ENCODE measurements at places on chromosomes 5 and 9.

- no peak for DNase-seq
Measured at GRCh38 chr5:134944630-134945029, 23.1 kb upstream of the CATSPER3 start.

- no peak for DNase-seq
Measured at GRCh38 chr5:111447099-111447498, 65.2 kb downstream of the STARD4 start.

DNA sequence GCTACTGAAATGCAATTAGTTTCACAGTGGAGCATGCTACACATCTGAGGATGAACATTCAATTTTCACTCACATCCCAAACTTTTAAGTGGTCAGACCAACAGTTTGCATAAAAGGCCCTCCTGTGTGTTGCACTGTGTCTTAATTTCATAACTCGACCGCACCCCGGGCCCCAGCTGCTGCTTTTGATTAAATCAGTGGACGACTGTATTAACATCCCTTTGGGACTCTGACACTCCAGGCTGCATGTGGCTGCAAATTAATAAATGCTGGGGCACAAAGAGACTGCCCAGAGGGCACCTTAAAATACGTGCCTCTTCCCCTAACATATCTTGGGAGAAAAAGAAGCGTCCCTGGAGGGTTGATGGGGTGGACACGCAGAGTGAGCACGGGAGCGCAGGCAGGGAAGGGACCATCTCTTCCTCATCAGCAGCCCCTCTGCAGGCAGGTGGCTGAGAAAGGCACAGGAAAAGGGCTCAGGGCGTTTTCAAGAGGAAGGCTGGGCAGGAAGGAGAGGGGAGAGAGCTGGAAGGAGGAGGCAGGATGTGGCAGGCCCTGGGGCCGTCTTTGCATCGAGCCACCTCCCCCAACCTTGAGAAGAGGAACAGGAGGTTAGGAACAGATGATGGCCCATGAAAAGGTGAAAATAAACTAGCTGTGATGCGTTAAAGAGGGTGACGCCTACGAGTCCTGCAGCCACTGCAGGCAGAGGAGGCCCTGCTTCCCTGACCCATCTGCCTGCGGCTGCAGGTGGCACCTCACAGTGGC, 18.6 kb downstream of the MED10 start:
- no peak for DNase-seq

- DNase-seq: no peak
Measured at GRCh38 chr5:81302596-81302995, 1.2 kb downstream of the ZCCHC9 start.

DNA sequence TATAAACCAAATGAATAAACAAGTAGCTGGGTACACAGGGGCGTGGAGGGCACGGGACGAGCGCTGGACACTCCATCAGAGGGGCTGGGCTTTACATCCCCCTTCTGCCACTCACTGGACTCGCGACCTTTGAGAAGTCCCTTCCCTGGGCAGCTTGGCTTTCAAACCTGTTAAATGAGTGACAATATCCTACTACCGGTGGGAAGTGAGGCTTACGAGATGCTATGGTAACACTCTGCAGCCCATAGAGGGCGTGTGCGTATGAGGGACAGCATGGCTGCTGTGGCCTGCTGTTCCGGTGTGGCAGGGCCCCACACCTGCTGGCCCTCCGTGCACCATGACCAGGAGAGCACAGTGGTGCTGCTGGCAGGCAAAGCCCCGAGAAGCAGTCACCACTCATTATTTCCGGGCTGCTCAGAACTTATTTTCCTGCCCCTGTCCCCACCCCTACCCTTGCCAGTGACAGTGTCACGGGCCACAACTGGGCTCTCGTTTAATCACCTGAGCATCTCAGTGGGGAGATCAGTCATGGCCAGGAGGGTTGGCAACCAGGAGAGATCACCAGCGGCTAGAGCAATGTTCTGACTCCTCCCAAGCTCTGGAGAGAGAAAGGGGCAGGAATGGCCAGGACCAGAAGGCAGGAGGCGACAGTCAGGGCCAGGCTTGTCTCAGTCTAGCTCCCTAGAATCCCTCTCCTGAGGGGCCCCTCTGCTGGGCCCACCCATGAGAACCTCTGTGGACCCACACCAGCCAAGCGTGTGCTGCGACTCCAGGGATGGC, 10.5 kb downstream of the CLTB start:
- no peak for DNase-seq
